ENCODE measurements at places on chromosomes 3 and 15. TPM values are rescaled to one million over a fixed set of nuclear protein-coding genes. Genes with fewer than 3 reads are reported as not detected.

P2RY13 gene
- total RNA-seq = not detected

ST8SIA2 gene
- total RNA-seq = 0.49 TPM

LSMEM2 gene
- not detected for total RNA-seq

TGFBR2 gene
- total RNA-seq = 36.0 TPM

RAD51 gene
- total RNA-seq = 3.7 TPM

IP6K1 gene
- total RNA-seq = 51.1 TPM

SLC30A4 gene
- 6.7 TPM for total RNA-seq

STARD9 gene
- 6.8 TPM for total RNA-seq

TMF1 gene
- 9.1 TPM for total RNA-seq

IGSF11 gene
- total RNA-seq = under 0.01 TPM

CAV3 gene
- not detected for total RNA-seq

SMCO1 gene
- not detected for total RNA-seq

CLDN16 gene
- 0.16 TPM for total RNA-seq

TRAIP gene
- total RNA-seq = 11.9 TPM

PBRM1 gene
- 64.9 TPM for total RNA-seq

CILP gene
- total RNA-seq = not detected

TMEM158 gene
- 20.9 TPM for total RNA-seq

SLC51B gene
- total RNA-seq = not detected

C2CD4A gene
- total RNA-seq = 0.25 TPM

GAP43 gene
- 0.16 TPM for total RNA-seq

VEPH1 gene
- total RNA-seq = 14.8 TPM

STRIT1 gene
- total RNA-seq = not detected

CELF6 gene
- 0.13 TPM for total RNA-seq

SLC22A13 gene
- total RNA-seq = 0.16 TPM

CYP8B1 gene
- total RNA-seq = not detected

EPHB1 gene
- 0.49 TPM for total RNA-seq

GOLGA8F gene
- total RNA-seq = not detected

SPATA12 gene
- 0.13 TPM for total RNA-seq

PTH1R gene
- total RNA-seq = 16.1 TPM

SNTN gene
- total RNA-seq = not detected

TRIM42 gene
- not detected for total RNA-seq

ITIH1 gene
- total RNA-seq = not detected

TM4SF18 gene
- total RNA-seq = 0.51 TPM

GUCA1C gene
- 1.3 TPM for total RNA-seq

REC114 gene
- total RNA-seq = not detected

CCR1 gene
- total RNA-seq = not detected

TEX264 gene
- total RNA-seq = 70.7 TPM

CNTN4 gene
- 0.81 TPM for total RNA-seq

TMEM207 gene
- not detected for total RNA-seq

ATP13A5 gene
- total RNA-seq = not detected

ACAN gene
- total RNA-seq = 0.63 TPM

DPPA2 gene
- not detected for total RNA-seq

SLC28A1 gene
- not detected for total RNA-seq

IFT122 gene
- 14.0 TPM for total RNA-seq

Data from mesangial cell (primary cell).